ENCODE measurements at places on chromosomes 12 and 14.

DNA sequence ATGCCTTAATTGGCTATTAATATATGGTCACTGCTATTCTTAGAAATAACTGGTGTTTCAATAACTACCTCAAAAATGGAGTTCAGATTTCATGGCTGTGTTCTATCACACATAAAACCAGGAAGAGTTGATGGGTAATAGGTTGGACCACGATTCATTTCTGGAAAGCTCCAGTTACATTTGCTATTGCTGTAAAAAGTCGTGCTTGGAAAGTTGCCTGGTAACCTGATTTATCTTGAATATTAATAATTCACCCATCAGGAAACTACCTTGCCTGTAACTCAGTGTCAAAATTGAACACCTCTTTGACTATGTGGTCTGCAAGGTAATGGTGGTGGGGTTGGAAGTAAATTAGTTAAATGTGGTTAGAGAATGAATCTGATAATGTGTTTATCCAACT is 104.7 kb upstream of the IFNG-AS1 start:
- DNase-seq: no peak

DNA sequence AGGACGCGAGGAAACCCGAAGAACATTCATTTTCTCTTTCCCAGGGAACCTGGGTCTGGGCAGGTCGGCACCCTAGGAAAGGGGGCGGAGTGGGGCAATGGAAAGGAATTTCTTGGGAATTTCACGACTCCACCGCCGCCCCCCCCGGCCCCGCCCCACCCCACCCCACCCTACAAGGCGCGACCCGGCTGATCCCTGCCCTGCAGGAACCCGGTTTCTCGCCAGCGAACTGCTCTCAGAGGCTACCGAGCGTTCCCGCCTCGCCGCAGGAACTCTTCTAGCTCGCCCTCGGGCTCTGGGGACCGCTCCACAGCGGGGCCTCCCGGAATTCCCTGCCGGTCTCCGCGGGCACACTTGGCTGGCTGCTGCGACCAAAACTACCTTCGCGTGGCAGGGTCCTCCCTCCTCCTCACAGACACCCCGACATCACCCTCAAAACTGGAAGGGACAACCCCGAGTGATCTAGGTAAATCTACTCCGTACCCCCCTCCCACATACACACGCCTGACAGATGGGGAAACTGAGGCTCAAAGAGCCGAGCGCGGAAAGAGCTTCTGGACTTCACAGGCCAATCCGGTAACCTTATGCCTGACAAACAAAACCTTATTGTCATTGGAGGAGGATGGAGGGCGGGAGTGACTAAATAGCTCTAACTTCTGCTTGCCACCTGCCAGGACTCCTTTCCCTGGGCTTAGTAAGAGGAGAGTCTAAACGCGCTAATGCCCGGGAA is 785 bp upstream of the ACTN1 start:
- peak; percentile 25 for DNase-seq

GRCh38 chr12:132395908-132396305 is 66.5 kb upstream of the GALNT9 start:
- no peak for DNase-seq

- DNase-seq: no peak
Measured at GRCh38 chr14:55130196-55130550, 1.1 kb downstream of the LGALS3 start.

GRCh38 chr12:106974511-106974910 is 12.4 kb downstream of the MTERF2 start:
- no peak for DNase-seq

GRCh38 chr14:104157016-104157928 is 18.9 kb downstream of the KIF26A start:
- DNase-seq: no peak

- DNase-seq: no peak
Measured at GRCh38 chr12:53733051-53733806, 6.0 kb upstream of the CALCOCO1 start.

- no peak for DNase-seq
Measured at GRCh38 chr14:20811986-20812975, 9.6 kb upstream of the RNASE1 start.

DNA sequence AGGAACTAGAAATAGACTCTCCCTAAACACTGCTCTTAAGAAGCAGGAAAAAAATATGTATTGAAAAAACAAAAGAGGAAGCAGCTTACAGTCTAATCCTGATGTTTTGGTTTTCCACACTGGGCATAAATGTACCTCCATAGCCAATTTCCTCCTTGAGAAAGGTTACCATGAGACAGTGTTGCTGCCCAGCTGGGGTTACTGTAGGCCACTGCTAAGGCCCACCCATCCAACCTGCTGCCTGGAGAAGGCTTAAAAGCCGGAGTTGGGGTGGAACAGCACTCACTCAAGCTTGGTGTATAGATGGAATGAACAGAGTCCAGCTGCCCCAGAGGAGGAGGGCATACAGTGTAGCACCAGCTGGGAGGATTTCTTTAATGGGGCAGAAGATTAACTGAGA is 41.1 kb downstream of the ERG28 start:
- no peak for DNase-seq

DNA sequence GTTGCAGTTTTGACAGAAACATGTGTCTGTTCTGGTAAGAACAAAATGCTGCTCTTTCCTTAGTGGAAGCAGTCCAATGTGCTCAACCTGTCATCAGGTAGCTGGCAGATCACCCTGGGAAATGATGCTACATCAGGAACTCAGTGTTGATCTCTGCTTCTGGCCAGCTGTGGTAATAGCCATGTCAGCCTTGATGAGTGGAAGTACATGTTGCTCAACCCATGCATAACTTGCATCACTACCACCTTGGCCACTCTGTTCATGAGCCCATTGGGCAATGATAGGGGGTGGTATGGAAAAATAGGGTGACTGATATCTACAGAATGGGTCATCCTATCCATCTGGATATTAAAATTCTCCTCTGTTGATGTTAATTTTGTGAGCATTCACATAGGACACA is 411.0 kb downstream of the C12orf50 start:
- DNase-seq: no peak

GRCh38 chr12:54036620-54037359 is 3.9 kb downstream of the HOXC5 start:
- no peak for DNase-seq

DNA sequence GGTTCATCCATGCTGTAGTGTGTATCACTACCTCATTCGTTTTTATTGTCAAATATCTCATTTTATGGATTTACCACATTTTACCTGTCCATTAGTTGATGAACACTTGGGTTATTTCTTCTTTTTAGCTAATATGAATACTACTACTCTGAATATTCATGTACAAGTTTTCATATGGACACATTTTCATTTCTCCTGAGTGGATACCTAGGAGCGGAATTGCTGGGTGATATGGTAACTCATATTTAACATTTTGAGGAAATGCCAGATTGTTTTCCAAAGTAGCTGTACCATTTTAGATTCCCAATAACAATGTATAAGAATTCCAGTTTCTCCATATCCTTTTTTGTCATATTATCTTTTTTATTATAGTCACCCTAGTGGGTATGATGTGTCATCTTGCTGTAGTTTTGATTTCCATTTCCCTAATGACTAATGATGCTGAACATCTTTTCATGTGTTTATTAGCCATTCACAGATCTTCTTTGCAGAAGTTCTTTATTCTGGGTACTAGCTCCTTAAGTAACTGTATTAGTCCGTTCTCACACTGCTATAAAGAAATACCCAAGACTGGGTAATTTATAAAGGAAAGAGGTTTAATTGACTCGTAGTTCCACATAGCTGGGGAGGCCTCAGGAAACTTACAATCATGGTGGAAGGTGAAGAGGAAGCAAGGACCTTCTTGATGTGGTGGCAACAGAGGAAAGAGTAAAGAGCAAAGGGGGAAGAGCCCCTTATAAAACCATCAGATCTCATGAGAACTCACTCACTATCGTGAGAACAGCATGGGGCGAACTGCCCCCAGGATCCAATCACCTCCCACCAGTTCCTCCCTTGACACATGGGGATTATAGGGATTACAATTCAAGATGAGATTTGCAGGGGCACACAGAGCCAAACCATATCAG is 11.9 kb downstream of the NRDE2 start:
- no peak for DNase-seq

DNA sequence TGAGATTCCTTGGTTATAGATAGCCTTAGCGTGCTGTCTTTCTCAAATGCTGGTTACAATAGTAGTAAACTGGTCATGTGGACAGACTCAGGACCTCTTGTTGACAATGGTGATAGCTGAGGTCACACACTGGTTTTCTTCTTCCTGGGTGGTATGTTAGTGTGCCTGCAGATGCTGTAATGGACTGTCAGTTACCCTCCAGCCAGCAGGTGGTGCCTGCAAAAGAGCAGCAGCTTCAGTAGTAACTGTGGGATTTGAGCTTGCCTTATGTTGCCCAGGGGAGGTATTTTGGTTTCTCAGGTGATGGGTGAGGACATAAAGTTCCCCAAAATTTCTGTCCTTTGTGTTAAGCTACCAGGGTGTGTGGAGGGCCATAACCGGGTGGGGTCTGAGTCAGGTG is 33.7 kb upstream of the SCAF11 start:
- no peak for DNase-seq

GRCh38 chr12:67147030-67147429 is 122.1 kb upstream of the CAND1 start:
- DNase-seq: no peak

DNA sequence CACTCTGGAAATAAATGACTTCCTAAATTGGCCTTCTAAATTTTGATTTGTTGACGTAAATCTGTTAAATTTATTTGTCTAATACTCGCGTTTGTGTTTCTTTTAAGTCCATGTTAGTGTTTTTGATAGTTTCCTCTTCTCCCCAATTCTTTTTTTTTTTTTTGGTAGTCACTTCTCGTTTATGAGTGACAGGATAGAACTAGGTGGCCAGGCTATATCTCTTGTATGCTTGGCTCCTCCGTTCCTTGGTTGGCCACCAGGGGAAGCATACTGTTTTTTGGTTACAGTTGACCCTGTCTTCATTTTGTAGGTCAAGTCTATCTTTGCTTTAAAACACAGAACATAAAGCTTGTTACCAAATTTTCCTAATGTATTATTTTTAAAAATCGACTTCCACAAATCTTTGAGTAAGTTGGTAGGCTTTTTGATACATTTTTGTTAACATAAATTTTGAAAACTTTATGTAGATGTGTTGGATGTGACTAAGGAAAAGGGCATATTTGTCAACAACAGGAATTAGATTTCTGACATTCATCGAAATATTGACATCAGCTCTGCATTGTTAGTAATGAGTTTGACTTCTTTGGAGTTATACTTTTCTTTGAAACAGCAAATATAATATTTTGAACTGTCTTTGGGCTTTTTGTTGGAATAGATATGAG is 2.2 kb downstream of the RCOR1 start:
- peak; percentile 79 for DNase-seq
